ENCODE measurements at places on chromosomes 4 and X. TPM values are rescaled to one million over a fixed set of nuclear protein-coding genes. Genes with fewer than 3 reads are reported as not detected.

CYSLTR1 gene
- 2.4 TPM for total RNA-seq

MMRN1 gene
- 13.1 TPM for total RNA-seq

USP26 gene
- total RNA-seq = not detected

FGD1 gene
- 3.8 TPM for total RNA-seq

CPLX1 gene
- 2.7 TPM for total RNA-seq

FHIP1A gene
- total RNA-seq = 33.6 TPM

DNA sequence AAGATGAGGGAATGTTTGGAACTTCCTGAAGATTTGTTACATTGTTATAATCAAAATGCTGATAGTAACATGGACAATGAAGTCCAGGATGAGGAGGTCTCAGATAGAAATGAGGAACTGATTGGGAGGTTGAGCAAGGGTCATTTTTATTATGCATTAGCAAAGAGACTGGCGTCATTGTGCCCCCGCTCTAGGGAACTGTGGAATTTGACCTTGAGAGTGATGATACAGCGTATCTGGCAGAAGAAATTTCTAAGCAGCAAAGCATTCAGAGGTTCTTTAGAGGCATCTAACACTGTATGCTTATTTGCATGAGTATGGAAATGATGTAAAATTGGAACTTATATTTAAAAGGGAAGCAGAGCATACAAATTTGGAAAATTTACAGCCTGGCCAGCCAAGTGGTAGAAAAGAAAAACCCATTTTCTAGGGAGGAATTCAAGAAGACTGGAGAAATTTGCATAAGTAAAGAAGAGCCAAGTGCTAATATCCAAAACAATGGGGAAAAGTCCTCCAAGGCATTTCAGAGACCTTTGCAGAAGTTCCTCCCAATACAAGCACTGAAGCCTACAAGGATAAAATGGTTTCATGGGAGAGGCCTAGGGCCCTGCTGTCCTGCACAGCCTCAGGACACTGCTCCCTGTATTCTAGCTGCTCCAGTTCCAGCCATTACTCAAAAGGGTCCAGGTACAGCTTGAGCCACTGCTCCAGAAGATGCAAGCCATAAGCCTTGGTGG lies 483.0 kb upstream of the NDST4 start:
- no peak for DNase-seq

GRCh38 chr4:6953751-6954380 lies 44.2 kb downstream of the TBC1D14 start:
- peak; percentile 94 for DNase-seq

DNA sequence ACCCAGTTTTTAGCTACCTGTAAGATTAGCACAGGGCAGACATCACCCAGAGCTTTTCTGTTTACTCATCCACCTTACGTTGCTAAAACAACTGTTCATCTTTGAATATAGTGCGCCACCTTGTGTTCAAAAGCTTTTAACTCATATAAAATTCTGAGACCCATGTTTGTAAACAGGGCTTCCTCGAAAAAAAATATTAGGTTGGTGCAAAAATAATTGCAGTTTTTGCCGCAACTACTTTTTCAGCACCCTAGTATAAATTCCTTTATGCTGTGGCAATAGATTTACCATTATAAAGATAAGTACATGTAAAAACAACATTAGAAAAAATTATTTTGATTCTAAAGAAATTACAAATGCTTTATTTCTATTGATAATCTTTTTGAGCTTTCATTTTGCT lies 147.9 kb downstream of the LRBA start:
- no peak for DNase-seq

DNA sequence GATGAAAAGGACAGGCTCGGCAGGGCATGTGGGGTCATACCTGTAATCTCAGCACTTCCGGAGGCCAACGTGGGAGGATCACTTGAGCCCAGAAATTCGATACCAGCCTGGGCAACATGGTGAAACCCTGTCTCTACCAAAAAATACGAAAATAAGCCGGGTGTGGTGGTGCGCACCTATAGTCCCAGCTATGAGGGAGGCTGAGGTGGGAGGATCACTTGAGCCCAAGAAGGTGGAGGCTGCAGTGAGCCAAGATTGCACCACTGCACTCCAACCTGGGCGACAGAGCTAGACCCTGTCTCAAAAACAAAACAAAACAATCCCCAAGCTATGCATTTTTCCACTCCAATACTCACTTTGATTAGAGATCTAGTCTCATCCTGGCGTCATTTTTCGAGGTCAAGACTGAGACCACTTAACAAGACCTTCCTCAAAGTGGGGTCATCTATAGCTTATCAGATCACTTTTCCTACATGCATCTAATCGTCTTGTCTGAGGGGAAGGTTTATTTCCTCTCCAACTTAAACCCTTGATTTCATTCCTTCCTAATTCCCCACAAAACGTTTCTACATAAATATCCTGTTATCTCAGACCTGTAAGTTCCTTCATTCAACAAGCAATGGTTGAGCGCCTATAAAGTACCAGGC lies 1.3 kb downstream of the NKAP start:
- no peak for DNase-seq

DNA sequence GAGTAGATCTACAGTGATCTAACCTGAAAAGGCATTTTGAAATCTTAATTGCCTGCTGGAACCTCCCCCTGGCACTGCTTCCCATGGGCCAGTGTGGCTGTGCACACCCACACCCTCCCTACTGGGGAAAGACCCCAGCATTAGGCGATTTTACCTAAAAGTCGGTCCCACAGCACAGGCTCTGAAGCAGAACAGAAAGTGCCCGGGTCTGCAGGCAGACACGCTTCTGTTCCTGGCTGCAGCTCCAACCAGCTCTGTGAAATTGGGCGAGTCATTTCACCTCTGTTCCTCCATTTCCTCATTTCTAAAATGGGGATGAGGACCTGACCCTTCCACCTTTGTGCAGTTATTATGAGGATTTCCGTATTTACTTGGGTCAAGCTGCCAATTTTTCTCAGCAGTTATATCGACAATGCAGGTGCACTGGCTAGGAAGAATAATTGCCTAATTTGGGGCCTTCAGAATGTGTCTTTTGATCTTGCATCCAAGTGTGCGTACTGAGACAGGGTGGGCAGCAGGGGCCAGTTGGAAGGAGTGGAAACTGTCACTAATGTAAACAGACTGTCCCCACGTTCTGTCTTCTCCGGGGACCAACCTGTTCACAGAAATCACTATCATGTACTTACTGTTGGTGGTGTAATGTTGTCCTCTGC lies 7.1 kb downstream of the KLF3 start:
- DNase-seq = peak; percentile 42

DNA sequence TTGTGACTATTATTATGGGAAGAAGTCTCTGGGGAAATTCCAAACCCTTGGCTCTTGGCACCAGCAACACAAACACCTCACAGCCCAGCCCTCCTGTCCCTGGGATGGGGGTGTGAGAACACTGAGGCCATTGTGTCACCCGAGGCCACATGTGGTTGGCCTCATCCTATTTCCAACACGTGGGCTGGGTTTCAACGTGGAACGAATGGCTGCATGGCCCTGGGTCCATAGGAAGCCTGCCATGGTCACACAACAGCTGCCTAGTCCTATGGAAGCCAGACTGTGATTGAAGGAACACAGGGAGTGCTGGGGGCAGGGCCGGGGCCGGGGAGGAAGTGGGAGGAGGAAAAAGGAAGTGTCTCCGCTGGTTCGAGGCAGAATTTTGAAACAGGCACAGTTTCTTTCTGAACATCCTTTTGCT lies 10.0 kb downstream of the CLCN4 start:
- DNase-seq = no peak

DNA sequence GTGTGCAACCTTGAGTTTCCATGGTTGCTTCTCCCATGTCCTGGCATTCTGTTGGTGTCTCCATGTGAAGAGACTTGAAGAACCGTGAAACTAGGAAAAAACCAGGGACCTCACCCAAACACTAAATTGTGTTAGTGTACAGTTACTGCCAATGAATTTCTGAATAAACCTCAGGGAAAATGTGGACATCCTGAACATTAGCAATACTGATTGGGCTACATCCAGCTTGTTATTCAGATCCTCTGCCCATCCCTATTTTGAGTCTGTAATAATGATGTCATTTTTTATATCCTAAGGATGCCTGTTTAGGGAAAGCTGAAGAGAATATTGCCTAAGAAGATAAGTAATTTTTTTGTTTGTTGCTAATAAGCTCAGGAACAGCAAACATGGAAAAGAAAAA lies 262.7 kb downstream of the TMA16 start:
- DNase-seq = no peak

DNA sequence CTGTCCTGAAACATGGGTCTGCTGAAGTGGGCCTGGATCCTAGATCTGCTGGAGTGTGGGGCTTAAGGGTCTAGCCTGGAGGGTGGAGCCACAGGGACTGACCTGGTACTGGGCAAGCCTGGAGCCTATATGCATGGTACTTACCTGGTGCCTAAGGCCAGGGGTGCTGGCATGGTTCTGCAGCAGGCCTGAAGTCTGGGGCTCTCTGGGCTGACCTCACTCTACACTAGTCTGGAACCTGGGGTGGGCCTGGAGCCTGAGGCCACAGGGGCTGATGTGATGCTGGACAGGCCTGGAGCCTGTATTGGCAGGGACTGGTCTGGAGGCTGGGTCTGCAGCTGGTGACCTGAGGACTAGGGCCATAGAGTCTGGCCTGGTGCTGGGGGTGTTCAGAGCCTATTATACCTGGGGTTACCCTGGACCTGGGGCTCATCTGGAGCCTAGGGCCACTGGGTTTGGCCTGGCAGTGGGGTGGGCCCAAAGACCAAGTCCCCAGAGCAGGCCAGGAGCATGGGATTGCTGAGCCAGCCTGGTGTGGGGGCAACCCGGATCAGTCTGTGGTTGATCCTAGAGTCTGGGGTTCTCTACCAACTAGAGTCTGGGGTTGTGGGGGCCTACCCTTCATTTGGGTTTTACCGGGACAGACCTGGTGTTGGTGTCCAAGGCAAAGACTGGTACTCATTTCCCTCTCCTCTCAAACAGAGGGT lies 179.6 kb downstream of the SLC4A4 start:
- DNase-seq = no peak

DNA sequence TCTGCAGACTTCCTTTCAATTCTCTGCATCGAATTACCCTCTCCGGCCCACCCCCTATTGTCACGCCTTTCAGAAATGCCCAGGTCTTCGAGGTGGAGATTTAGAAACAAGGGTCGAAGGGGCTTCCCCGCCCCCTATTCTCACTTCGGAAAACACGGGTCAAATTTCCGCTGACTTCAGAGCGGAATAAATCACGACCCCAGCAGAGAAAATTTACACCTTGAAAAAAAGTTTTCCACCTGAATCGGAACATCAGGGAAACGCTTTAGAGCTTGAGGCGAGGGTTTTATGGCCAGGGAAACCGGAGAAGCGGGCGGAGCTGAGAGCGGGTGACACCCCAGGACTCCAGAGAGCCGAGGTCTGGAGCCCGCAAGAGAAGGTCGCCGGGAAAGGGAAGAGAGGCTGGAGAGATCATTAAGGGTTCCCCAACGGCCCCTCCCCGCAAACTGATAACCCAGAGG lies 1.6 kb downstream of the SHISA3 start:
- DNase-seq = no peak

GRCh38 chr4:174080361-174080760 lies 203.1 kb downstream of the FBXO8 start:
- no peak for DNase-seq

DNA sequence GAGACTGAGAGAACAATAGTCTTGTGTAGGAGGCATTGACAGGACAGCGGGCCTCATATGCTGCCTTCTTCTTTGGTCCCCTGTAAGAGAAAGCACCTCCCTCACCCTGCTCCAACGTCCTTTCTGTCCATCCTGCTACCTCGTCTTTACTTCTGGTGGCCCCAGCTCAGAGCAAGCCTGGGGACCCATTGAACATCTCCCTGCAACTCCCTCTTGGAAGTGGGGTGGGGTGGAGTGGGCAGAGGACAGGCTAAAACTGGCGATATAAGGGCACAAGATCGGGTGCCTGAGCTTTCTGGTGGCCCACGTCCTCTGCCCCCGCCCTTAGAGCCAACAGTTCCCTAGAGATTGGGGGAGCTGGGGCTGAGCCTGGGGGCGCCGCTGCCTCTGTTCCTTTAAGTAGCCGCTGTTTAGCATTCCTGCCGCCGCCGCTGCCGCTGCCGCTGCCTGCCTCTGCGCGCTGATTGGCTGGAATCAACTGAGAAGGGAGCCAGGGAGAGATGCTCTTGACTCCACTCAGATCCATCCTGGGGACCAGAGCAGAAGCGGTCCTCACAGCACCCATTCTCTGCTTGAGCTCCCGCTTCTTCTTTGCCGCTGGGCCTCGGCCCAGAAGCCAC lies at the start of gene DLG3:
Gene DLG3 (plus strand): TSS at position 510 of the 620 bp plus-strand sequence. CDS start 367 bp downstream, outside the sequence.
- DNase-seq = no peak

DNA sequence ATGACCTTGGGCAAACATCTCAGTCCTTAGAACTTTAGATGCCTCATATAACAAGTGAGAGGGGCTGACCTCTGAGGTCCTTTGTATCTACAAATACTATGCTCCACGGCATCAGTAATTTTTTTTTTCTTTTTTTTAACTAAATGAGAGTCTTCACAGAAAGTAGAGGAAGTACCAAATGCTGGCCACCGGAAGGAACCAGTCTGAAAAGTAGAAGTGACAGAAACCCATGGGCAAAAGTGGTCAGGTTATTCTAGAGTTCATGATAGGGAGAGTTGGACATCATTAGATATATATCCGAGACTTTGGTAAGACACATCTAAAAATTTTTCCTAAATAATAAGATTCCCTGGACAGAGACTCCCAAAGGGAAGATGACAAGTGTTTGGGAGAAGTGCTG lies 53.7 kb downstream of the COQ2 start:
- DNase-seq = no peak

DNA sequence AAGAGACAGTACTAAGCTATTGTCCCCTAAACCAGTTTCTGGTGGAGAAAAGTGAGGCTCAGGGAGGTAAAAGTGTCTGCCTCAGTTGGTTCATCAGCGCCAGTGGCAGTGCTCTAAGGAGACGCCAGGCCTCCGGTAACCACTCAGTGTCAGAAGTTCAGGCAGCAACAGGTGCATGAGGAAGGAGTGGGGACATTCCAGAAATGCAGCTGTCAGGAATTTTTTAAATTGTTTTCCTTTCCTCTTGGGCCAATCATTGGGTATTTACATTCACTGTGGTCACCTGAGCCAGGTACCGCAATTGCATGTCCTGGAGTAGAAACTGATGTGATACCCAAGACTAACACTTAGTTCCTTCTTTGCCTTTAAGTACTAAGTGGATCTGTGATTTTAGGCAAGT lies 40.2 kb upstream of the HS3ST1 start:
- DNase-seq = no peak

GRCh38 chrX:5807181-5807580 lies 421.5 kb downstream of the NLGN4X start:
- no peak for DNase-seq

DNA sequence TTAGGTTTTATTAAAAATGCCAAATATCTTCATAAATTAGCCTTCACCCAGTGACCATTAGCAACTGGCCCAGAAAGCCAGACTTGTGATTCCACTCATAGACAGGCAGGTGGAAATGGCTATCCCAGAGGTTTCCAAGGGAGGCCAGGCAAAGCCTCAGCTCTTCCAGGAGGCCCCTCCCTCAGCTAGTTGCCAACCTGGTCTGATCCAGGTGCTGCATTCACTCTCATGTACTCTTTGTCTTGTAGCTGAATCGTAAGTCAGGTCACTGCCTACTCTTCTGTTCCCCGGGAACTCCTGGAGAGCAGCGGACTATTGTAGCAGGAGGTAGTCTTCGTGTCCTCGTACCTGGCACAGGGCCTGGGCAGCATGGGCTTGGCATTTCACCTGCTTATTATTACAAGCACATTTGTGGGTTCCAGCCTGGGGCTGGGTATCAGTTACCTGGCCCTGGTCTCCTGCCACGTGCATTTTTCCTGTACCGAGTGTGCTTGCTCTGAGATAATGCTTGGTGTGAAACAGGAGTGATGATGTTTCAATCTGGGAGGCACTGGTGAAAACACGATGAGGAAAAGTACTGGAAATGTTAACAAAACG lies 101.6 kb downstream of the FAM193A start:
- no peak for DNase-seq

Measured in left colon (tissue), 2 donors.